Hematopoietic multipotent progenitor cell (in vitro differentiated cells): ENCODE measurements at places on chromosomes 12 and 14.
A peak's percentile ranks its signal among the peaks of the same experiment; 100 is the strongest.

DNA sequence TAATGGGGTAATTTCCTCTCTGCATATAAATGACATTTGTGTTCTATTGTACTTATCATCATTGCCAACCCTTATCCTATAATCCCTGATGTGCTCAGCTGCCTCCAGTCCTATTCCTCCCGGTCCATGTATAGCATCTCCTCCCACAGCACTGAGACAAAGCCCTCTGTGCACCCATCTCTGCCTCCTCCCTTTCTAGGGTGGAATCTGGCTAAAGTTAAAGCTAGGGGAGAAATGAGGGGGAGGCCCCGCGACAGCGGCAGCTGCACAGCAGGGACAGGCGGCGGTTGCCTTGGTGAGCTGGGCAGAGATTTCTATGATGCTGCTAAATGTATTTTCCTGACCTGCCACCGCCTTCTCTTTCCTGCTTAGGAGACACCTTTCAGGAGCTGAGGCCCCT, 12.8 kb upstream of the ZDHHC22 start:
- DNase-seq = no peak

DNA sequence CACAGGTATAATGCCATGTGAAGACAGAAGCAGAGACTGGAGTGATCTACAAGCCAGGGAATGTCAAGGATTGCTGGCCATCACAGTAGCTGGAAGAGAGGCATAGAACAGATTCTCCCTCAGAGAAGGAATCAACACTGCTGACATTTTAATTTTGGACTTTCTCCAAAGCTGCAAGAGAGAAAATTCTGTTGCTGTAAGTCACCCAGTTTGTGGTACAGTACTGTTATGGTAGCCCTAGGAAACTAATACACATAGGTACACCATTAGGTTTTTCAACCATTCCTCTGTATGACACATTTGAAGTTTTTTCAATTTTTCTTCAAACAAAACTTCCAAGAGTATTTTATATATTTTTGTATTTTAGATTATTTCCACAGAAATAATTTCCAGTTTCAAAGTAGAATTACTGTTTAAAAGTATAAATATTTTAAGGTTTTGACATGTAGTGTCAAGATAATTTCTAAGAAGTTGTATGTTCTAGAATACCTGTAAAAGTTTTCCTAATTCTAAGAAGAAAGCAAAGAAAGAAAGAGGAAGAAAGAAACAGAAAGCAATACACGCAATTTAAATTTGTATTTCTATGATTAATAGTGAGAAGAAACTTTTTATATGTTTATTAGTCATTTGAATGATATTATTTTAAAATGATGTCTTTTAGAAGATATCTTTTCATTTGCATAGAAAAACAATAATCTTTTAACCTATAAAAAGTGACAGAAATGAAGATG, 64.9 kb upstream of the CATSPERB start:
- no peak for DNase-seq

DNA sequence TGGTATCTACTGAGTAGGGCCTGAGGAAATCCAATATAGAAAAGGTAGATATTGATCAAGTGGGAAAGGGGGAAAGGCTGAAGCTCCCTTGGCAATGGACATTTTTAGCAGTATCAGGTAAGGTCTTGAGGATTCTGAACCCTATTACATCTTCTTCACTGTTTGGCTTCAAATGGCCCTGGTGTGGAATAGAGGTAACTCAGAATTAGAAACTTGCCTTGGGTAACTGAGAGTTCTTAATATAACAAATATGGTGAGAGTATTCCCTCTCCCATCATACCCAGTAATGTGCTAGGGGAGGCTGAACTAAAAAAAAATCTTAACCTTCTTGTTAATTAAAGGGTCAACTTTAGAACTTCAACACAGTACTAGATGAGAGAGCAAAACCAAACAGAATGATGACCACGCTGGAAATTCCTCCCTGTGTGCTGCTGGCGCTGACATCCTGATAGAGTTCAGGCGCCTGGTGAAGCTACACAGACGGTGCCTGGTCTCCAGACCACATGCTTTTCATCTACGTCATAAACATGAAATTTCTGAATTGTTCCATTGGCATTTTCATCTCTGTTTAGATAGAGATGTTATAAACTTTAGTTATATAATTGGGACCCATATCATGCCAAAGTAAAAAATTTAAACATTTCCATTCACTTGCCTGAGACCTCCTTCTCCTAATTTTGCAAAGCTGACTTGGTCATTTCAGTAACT, 128.3 kb downstream of the AKAP6 start:
- no peak for DNase-seq

DNA sequence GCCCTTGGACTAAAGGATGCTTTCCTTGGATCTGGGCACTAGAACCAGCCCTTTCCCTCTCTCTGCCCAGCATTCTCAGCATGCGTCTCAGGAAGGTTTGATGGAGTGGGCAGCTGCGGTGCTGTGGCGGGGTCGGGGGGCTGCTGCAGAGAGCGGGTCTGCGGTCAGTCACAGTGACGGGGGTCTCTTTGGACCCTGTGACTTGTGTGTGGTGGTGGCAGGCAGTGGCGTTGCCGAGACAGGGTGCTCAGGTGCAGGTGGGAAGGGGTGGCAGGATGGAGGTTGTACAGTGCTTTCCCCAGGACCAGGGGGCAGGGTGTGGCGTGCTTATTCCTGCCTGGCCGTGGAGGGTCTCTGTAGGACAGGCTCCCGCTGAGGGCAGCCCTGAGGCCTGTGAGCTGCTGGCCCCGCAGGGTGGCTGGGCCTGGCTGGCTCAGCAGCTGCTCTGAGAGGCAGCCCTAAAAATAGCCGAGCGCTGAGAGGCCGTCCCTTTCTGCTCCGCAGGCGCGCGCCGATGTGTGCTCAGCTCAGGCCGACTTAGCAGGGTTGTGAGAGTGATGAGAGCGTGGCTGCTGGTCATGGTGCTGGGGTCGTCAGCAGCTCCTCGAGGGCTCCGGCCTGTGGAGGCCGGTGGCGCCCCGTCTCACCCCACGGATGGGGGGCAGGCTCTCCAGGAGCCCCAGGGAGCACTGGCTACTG, 9.7 kb downstream of the PACS2 start:
- DNase-seq = no peak

GRCh38 chr12:1529862-1530591, 64.4 kb downstream of the FBXL14 start:
- no peak for DNase-seq

DNA sequence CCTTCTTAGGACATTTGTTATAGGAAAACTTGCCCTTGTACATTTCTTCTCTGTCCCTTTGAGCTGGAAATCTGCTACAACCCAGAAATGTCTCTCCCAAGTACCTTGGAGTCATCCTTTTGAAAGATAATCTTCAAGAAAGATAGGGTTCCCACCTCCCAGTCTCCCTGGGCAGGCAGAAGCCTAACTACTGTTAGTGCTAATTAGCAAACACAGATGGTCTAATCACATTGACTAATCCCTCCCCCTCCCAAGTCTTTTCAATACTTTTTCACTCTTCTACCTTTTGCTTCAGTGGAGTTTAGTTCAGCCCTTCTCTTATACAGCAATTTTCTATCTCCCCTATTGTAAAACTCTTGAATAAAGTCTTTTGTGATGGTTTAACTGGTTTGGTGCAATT, 129.8 kb upstream of the PPFIA2 start:
- no peak for DNase-seq

- no peak for DNase-seq
Measured at GRCh38 chr14:45728434-45729225, 475.6 kb upstream of the MIS18BP1 start.

GRCh38 chr14:27587103-27587502, 989.3 kb upstream of the NOVA1 start:
- no peak for DNase-seq

GRCh38 chr12:71947645-71948105, 9.0 kb downstream of the TPH2 start:
- DNase-seq = no peak

GRCh38 chr14:65958664-65959562, 527.3 kb upstream of the CCDC196 start:
- DNase-seq = peak; percentile 57

GRCh38 chr12:119369907-119370546, 35.5 kb downstream of the CCDC60 start:
- DNase-seq = no peak

DNA sequence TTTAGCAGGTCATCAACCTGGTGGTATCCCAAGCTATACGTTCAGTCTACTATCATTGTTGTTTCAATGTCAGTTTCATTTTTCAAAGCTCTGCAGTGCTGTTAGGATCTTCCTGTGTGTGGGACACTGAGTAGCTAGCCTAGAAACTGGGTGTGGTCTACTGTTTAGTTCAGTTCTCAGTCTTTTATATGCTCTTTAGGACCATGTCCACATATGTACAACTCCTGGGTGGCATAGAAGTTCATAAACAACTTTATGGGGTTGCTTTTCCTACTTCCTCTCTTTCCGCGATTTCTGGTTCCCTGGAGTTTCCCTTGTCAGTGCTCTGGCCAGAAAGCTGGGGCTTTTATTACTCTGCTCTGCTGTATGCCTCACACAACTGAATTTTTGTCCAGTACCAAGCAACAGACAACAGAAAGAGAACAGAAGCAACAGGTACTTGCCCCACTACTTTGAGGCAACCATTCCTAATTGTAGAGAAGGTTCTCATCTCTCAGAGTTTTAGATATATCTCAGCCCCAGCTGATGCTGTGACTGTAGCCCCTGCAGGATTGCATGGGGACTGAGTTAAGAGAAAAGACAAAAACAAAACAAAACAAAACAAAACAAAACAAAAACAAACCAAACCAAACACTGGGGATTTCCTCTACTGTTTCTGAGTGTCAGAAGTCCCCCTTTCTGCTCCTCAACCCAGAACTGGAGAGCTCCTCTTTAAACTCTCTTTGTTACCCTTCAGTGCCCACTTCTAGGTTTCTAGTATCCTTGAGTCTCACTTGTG, 30.3 kb downstream of the MIS18BP1 start:
- DNase-seq = no peak
